ENCODE measurements at places on chromosomes 7 and 10.

- DNase-seq, result no peak
These were observed 230.1 kb downstream of the CALN1 start for GRCh38 chr7:72182036-72182435.

- no peak for DNase-seq
These were observed 341.6 kb upstream of the KCND2 start for GRCh38 chr7:119931230-119931824.

DNA sequence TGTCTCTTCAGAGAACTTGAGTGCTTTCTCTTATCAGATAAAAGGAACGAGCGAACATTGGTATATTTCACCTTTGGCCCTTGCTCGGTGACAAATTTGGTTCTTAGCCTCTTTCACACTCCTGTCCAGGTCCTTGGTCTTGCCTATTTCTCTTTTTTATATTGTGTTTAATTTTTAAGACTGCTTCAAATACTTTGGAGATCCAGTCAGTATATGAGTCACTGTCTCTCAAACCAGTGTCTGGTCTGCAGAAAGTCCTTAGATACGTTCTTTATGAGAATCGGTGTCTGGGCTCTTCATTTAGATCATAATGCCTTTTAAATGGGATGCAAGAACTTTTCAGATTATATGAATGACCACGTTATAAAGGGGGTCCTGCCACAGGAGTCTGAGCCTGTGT, 55.0 kb downstream of the PIK3AP1 start:
- DNase-seq, result no peak

- no peak for DNase-seq
These were observed 3.3 kb downstream of the EDRF1 start for GRCh38 chr10:125722811-125723210.

- DNase-seq, result no peak
These were observed 232.4 kb upstream of the KLF14 start for GRCh38 chr7:130966246-130967009.

DNA sequence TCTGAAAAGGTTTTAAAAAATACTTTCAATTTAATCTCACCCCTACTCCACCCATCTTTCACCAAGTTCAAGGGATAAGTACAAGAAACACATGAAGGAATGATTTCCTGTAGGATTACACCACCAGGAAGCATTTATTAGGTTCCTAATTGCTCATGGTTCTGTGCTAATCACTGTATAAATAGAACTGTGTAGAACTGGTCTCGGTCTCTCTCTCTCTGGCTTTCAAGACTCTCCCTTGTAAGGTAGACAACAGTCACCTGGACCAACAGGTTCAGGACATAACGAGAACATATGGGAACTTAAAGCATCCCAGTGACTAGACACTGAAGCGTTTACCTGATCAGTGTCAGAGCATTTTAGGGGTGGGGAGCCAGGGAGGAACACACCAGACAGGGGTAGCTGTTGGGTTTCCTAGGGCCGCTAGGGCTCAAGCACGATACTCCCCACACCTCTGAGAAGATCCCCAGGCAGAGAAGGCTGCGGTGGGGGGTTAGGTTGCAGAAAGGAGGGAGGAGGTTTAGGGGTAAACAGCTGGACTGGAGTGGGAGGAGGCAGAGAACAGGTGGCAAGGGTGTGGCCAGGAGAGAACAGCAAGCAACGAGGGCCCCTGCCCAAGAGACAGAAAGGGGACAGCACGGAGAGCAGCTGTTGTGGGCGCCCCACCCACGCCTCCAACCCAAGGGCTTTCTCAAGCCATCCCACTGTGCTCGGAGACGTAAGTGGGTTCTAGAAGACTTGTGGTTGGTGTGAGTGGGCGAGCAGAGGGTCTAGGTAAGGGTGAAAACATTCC, 52.5 kb upstream of the USP6NL start:
- DNase-seq, result no peak

DNA sequence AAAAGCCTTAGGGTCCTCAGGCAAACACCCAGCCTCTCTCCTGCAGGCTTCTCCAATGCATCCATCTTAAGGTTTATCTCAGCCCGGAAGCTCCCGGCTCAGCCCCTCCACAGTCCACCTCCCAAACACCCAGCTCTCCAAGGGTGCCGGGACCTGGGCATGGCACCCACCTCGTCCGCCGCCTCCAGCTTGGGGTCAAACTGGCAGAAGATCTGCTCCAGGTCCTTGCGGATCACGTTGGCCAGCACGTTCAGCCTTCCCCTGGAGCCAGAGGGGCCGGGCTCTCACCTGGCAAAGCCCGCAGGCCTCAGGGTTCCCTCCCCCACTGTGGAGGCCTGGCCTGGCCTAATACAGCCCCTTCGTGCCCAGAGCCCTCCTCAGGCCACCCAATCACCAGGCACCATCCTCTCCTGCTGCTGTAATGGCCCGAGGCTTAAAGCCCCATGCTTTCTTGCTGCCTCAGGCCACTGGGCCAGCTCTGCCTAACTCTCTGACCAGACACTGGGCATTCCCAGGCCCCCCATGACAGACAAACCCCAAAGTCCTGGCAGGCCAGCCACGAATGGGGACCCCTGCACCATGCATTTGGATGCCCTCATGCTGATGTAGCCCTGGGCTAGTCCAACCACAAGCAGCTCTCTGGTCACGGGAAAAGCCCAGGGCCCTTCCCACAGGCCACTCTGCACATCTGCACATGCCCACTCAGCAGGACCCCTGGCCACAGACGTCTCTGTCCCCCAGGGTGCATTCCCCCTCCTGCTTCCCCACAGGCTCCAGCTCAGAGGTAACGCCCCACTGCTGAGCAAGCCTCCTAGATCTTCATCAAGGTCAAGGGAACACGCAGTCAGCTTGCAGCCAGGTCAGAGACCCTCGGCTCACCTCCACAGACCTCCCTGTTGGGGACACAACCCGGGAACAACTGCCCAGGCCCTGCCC, 12.3 kb downstream of the OGDHL start:
- no peak for DNase-seq

DNA sequence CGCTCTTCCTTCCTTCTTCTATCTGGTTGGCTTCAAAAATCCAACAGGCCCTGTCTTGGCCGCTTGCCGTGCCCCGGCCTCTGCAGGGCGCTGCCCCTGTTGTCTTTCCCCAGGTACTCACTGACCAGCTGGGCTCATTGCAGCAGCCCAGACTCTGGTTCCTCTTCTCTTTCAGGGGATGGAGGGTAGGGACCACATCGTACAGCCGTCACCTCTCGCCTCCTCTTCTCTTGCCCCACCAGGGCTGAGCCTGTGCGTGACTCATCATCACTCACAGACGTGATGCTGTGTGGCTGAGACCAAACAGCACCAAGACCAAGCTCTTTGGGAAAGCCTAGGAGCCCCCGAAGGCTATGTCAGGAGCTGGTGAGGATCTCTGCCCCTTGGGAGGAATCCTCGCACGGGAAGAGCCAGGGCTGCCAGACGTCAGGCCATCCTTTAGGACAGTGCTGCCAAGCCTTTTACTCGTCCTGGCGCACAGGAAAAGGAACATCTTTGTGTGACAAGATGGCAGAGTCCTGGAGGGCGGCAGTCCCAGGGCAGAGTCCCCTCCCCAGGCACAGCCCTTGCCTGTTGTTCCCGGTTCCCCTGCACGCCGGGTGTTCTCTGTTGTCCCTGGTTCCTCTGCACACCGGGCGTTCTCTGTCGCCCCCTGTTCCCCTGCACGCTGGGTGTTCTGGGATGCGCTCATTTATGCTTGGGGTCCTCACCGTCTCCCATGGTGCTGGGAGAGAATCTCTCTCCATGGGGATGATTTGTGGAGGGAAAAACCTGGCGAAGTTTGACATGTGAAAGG, 188.5 kb upstream of the SHH start:
- no peak for DNase-seq

DNA sequence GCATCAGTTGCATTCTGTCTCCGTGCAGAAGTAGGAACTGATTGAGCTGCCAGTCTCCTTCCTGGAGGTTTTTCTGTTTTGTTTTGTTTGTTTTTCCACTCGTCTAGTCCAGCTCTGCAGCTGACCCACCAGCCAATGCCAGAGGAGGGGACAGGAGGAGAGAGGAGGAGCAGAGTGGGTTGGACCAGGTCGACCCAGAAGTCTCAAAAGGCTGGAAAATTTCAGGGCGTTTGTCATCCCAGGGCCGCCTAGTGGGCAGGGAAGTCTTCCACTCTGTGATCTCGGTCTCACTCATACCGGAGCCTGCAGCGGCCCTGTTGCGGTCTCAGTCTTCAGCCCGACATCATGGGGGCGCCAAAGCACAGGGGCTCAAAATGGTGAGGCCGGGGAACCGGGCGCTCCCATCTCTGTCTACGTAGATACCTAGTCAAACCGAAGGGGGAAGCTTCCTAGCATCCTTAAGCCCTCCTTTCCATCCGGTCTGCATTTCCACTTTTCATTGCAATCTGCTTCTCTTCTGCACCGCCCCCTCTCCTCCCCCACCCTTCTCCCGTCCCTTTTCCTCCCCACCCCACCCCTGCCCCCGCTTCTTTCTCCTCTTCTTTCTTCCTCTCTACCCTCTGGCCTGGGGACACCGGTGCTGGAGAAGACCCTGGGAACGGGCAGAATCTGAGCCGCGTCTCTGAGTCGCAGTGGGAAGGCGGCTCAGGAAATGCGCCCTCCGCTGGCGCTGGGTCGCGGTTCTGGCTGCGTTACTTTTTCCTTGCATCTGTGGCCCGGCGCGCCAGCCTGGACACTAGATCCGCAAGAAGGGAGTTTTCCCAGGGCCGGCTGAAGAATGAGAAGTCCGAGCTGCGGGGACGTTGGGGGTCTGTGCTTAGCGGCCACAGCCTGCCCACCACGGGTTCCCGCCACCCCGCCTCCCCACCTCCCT, 16.2 kb upstream of the PAX2 start:
- DNase-seq, result no peak

GRCh38 chr7:127961786-127962453, 69.3 kb downstream of the LRRC4 start:
- no peak for DNase-seq

- DNase-seq, result no peak
These were observed 97.7 kb downstream of the CUBN start for GRCh38 chr10:17031637-17032635.

Measured in stimulated activated CD4-positive, alpha-beta T cell treated with anti-CD3 and anti-CD28 coated beads, TNF-alpha, amount 100 ng/mL, for 4 hours (primary cell).